Osteoblast (primary cell): ENCODE measurements at places on chromosomes 3 and 15. TPM values are rescaled to one million over a fixed set of nuclear protein-coding genes. Genes with fewer than 3 reads are reported as not detected.

Gene PP2D1
- total RNA-seq, result not detected in 2 replicates

Gene IL17RD
- 2.2 and 3.5 TPM in 2 replicates for total RNA-seq

Gene DUOXA1
- total RNA-seq, result 0.29 and 0.36 TPM in 2 replicates

Gene COMMD2
- 38.4 and 38.6 TPM in 2 replicates for total RNA-seq

Gene C3orf49
- not detected in 2 replicates for total RNA-seq

Gene ACKR2
- total RNA-seq, result under 0.01 TPM in 1 of 2 replicates, not detected in the other

Gene USP50
- 1.1 and 1.8 TPM in 2 replicates for total RNA-seq

Gene CCNB2
- total RNA-seq, result 6.5 and 8.0 TPM in 2 replicates

Gene CORO2B
- total RNA-seq, result 10.5 and 14.1 TPM in 2 replicates

Gene CCR9
- total RNA-seq, result not detected in 2 replicates

Gene AGBL1
- total RNA-seq, result not detected in 2 replicates

Gene GOLGA6L10
- 1.4 and 1.5 TPM in 2 replicates for total RNA-seq

Gene SCAMP5
- total RNA-seq, result 0.88 and 1.8 TPM in 2 replicates

Gene AGTR1
- 10.5 and 13.3 TPM in 2 replicates for total RNA-seq

Gene SCG3
- not detected in 2 replicates for total RNA-seq

DNA sequence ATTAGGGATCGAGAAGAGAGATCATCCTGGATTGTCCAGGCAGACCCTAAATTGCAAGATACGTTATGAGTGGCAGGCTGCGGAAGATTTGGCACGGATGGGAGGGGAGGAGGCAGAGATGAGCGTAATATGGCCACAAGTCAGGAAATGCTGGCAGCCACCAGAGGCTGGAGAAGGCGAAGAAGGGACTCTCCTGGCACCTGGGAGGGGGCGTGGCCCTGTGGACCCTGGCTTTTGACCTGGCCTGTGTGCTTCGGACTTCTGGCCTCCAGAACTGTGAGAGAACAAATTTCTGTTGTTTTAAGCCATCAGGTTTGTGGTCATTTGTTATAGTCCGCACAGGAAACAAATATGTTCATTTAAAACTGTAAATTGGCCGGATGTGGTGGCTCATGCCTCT lies 31.9 kb upstream of the IGF1R start:
- DNase-seq, result no peak

DNA sequence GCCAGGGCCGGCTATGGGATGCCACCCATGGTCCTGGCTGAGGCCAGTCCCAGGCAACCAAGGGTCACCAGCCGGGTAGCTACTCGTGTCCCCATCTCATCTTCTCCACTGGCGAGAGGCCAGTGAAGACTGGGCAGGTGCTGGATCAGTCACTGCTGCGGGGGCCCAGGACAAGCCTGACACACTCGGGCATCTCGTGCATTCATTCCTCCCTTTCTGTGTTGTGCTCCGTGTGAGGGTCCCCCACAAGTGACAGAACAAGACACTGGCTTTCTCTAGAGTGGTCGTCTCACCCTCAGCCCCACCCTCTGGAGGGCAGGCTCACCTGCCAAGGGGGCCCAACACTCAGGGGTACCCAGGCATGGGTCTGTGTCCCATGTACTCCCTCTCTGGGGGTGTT lies 48.4 kb downstream of the ROPN1B start:
- no peak for DNase-seq

- peak; percentile 23 for DNase-seq
These were observed 996 bp downstream of the RABL3 start for GRCh38 chr3:120741320-120741719.

DNA sequence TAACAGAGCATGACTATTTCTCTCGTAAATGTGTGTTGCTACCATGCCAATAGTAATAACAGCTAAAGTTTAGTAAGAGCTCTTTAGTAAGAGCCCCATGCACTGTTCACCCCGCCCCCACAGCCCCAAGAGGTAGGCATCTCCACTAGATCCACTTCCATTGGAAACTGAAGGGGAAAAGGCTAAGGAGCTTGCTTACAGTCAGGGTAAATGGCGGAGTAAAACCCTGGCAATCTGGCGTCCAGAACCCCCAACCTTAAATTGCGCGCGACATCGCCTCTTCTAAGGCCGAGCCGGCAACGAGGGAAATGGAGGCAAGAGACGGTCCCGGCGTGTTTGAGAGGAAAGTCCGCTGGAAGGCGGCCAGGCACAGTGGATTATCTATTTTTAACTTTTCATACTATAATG lies 654 bp upstream of the C3orf38 start:
- no peak for DNase-seq

DNA sequence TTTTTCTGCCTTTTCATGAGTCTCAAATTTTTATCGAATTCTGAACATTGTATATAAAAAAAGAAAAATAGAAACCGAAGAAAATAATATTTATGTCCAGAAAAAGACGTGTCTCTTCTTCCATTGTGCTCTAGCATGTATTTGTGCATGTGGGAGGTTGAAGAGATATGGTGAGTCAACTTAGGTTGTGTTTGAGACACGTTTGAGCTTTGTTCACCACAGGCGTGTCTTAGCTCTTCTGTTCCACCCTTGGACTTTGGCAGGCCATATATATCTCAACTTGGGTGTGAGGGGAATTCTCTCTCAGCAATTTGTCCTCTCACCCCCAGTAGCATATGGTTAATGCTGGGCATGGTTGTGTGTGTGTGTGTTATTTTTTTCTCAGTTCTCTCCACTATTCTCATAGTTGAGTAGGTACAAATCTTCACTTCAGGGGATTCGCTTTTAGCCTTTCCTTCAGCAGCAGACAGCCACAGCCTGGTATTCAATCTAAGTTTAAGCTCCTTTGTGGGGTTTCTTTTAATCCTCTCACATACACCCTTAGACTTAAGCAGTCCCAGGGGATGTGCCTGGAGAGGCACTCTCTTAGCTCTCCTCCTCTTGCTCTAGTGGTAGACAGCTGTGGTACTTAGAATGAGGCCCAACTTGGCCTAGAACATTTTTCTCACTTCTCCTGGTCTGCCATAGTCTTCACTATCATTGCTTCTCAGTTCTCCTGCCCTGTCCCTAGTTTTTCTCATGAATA lies 286.5 kb upstream of the RBMS3 start:
- no peak for DNase-seq

DNA sequence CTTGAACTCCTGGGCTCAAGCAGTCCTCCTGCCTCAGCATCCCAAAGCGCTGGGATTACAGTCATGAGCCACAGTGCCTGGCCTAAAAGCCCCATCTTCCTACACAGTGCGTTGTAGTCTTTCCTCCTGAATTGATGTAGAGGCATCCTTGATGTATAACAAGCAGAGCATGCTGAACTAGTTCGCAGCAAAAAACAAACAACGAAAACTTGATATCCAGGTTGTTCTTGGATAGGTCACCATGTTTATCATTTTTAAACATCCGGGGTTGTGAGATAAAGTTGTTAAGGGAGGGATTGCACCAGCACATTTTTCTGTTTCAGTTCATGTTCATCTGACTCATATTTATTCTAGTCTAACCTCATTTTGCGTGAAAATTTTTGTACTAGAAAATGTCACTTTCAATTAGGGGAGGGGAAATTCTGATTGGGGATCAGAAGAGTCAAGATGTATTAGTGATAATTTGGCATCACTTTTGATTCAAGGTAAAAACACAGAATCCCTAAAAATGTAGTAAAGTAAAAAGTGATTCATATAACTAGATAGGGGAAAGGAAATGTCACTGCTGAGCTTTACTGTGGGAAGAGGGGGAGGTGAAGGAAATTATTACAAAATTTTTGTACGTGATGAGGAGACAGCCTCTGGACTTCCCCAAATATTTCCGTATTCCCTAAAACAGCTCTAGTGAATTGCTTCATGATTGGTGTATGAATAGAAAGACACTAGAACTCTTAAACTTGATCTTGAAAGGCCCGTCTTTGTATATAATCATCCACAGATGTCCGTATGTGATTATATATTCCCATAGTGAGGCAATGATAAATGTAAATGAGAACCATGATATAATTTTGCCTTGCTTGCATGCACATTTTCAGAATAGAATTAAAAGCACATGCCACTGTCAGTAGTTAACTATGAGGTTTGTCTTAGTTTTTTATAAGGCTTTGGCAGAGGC lies 22.9 kb downstream of the RAB8B start:
- DNase-seq, result no peak

- peak; percentile 95 for DNase-seq
These were observed 5.6 kb downstream of the FOXL2 start for GRCh38 chr3:138941259-138941885.

GRCh38 chr3:190074817-190075216 lies 45.9 kb downstream of the P3H2 start:
- DNase-seq, result no peak

DNA sequence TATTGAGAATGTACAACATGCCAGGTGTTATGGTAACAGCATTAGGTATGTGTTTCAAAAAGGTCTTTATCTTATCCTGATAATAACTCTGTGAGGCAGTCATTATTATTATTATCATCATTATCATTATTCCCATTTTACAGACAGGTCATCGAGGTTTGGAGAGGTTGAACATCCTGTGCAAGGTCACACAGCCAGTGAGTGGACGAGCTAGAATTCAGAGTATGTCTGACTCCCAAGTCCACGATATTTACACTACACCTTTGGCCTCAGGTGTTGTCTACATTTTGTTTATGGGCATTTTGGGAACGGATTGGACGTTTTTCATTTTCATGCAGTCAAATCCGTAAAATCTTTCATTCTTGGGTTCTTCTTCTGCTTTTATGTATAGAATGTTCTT lies 24.0 kb downstream of the GLDN start:
- DNase-seq, result no peak

DNA sequence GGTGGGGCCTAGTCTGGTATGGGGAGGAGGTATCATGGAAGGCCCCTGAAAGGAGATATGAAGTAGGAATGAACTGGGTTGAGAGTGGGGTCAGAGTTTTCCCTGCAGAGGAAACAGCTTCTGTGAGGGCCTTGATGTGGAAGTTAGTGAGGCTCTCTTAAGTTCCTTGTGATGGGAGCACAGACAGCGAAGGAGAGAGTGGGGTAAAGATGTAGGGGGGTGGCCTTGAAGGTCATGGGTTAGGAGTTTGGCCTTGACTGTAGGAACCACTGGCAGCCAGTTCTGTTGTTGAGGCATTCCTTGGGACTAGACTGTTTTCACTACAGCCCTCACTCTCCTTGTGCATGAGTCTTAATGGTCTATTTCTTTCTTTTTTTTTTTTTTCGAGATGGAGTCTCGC lies 77.8 kb upstream of the NMNAT3 start:
- no peak for DNase-seq

- peak; percentile 19 for DNase-seq
These were observed 76.1 kb upstream of the PLSCR4 start for GRCh38 chr3:146326875-146327543.

GRCh38 chr3:106124818-106125217 lies 256.0 kb upstream of the CBLB start:
- DNase-seq, result no peak

GRCh38 chr15:52682781-52683180 lies 3.6 kb upstream of the ATOSA start:
- DNase-seq, result no peak

DNA sequence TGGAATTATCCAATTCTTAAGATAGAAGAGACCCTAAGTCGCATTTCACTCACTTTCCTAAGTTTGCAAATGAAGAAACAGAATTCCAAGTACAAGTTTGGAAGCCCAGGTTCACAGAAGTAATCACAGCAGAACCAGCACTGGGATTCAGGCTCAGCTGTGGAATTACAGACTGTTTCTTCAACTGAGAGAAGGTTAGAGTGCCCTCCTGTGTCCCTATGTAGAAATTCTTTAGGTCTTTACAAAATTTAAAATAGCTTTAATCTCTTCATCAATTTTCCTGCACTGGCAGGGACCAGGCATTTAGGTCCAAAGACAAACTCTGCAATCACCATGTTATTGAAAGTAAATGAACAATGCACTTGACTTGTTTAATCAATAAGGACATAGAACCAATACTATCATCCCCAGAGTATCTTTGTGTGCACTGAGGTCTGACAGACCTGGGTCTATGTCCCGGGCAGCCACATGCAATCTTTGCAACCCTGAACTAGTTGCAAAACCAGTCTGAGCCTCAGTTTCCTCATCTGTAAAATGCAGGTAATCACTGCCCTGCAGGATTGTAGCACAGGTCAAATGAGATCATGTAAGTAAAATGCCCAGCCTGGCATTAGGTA lies 96.3 kb upstream of the ZBED2 start:
- peak; percentile 75 for DNase-seq

DNA sequence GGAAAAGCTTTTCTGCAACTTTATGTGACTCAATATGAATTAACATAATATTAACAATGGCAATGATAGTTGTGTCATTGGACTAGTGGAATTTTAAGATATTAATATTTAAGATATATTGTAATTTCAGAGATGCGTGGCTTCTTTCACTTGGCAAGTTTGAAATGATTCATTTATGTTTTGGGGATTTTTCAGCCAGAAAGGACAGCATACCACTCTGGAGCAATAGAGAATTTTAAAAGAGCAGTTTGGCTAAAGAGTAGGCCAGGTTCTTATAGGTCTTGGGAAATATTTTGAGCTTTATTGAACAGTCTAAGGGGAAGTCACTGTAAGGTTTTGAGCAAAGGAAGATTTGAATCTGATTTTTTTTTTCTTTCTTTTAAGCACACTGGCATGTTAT lies 16.5 kb downstream of the GMPS start:
- DNase-seq, result no peak

DNA sequence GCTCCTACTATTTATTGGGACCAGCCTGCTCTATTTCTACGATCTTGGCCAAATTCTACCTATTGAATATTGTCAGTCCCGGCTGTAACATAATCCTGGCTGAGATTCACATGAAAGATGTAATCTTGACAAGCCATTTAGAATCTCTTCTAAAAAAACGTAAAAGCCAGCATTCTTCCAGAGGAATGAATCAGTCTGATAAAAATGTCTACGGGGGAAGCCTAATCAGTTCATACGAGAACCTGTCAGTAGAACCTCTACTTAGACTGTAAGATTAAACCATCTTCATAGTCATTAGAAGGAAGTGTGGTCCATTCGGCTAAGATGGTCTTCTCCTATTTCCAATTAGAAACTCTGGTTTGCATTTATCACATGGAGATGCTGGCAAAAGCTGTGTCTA lies 147.2 kb upstream of the WNT5A start:
- DNase-seq, result no peak

GRCh38 chr3:52830535-52831258 lies at the start of gene ITIH4:
Gene ITIH4 (minus strand): TSS chr3:52830672. CDS start chr3:52830642, 30 bp downstream.
- DNase-seq, result peak; percentile 90

GRCh38 chr3:128546646-128547045 lies 53.6 kb upstream of the GATA2 start:
- DNase-seq, result no peak

DNA sequence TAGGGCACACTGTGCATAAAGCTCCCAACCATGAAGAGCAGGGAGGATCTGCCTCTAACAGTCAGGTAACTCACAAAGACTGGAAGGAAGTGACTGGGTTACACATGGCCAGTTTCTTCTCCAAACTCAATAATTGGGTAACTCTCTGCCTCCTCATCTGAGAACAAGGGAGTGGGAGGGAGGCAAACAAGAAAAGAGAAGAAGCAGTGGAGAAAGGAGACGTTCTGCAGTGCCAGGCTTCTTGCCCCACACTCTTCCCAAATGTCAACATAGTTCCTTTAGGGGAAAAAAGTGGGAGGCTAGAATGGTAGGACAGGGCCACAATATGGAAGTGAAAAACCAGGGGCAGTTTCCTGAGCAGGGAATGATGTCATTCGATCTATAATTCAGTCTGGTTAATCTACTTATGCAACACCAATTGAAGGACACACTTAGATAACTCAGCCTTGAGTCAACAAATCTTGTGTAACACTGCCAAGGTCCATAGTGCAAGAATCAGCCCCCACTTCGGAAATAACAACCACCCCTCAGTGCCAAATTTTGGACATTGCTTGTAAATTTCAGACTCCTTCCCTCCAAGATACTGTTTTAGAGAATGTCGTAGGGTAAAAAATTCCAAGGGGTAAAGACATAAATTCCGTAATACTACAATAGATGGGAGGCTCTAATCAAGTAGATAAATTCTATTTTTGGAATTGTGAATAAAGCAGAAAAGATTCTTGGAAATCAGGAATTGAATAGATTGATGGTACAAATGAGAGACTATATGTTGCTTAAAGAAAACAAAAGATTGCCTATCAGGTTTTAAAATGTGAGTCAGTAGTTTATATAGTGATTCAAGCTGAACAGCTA lies 143.0 kb downstream of the LPP start:
- peak; percentile 74 for DNase-seq
